ENCODE measurements at places on chromosomes 16 and 17.
A peak's percentile ranks its signal among the peaks of the same experiment; 100 is the strongest.

GRCh38 chr17:35433075-35433894, 985 bp upstream of the SLFN12 start:
- no peak for DNase-seq
- peak overlapping the region; percentile 92 for H3K27ac ChIP-seq
- H3K4me1 ChIP-seq = peaks cover 31% of the 10 kb centered on the region
- H3K27me3 ChIP-seq = no peaks in the 10 kb centered on the region

- H3K27ac ChIP-seq = no peak overlapping the region
- no peaks in the 10 kb centered on the region for H3K27me3 ChIP-seq
- H3K4me3 ChIP-seq = no peak overlapping the region
- H3K4me1 ChIP-seq = peaks cover 16% of the 10 kb centered on the region
- H3K36me3 ChIP-seq = no peaks in the 10 kb centered on the region
These were observed 31.2 kb upstream of the HAPSTR1 start for GRCh38 chr16:9060225-9060624.

GRCh38 chr16:88695753-88696152, 9.4 kb upstream of the SNAI3 start:
- no peak overlapping the region for H3K27ac ChIP-seq
- H3K4me1 ChIP-seq = peaks cover 48% of the 10 kb centered on the region
- H3K4me3 ChIP-seq = no peak overlapping the region
- no peak for DNase-seq
- H3K36me3 ChIP-seq = peaks cover 29% of the 10 kb centered on the region
- no peaks in the 10 kb centered on the region for H3K27me3 ChIP-seq

GRCh38 chr16:78972986-78973385, 627.6 kb downstream of the MAF start:
- no peaks in the 10 kb centered on the region for H3K36me3 ChIP-seq
- H3K4me1 ChIP-seq = peaks cover 2% of the 10 kb centered on the region
- peaks cover 4% of the 10 kb centered on the region for H3K27me3 ChIP-seq

DNA sequence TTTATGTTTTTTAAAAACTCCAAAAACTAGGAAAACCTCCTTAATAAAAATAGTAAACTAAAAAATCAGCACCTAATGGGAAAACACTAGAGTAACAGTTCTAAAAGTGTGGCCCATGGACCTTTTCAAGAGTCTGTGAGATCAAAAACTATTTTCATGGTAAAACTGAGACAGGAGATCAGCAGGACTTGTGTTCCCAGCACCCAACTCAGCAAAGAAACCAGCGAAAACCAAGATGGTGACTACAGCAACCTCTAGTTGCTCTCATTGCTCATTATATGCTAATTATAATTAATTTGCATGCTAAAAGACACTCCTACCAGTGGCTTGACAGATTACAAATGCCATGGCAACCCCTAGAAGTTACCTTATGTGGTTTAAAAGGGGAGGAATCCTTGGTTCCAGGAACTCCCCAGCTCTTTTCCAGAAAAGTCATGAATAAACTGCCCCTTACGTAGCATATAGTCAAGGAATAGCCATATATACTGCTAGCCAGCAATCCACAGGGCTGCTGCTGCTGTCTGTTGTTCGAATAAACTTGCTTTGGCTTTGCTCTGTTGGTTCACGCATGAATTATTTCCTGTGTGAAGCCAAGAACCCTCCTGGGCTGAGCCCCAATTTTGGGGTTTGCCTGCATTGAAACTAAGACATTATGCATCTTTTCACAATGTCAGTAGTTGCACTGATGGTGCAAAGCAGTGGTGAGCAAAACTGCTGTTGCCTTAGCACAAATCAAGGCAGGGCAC, 12.4 kb downstream of the CMTR2 start:
- DNase-seq = no peak
- H3K27me3 ChIP-seq = no peaks in the 10 kb centered on the region
- no peak overlapping the region for H3K27ac ChIP-seq
- no peak overlapping the region for H3K4me3 ChIP-seq

DNA sequence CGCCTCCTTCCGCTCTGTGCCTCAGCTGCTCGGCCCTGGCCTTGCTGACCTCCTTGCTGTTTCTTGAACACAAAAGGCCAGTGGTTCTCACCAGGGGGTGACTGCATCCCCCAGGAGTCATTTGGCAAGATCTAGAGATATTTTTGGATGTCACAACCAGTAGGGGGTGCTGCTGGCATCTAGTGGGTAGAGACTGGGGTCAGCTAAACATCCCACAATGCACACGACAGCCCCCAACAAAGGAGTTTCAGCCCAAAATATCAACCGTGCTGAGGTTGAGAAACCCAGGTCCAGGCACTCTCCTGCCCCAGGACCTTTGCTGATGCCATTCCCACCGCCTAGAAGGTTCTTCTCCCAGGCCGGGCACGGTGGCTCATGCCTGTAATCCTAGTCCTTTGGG, 39.7 kb downstream of the ABCC6 start:
- no peaks in the 10 kb centered on the region for H3K4me1 ChIP-seq
- DNase-seq = no peak
- H3K27ac ChIP-seq = no peak overlapping the region
- H3K4me3 ChIP-seq = no peak overlapping the region
- peaks cover 6% of the 10 kb centered on the region for H3K27me3 ChIP-seq
- no peaks in the 10 kb centered on the region for H3K36me3 ChIP-seq

GRCh38 chr17:17711641-17712162, 30.4 kb downstream of the RAI1 start:
- no peak for DNase-seq
- H3K4me3 ChIP-seq = no peak overlapping the region
- peaks cover 3% of the 10 kb centered on the region for H3K36me3 ChIP-seq
- H3K27me3 ChIP-seq = no peaks in the 10 kb centered on the region
- H3K4me1 ChIP-seq = peaks cover 26% of the 10 kb centered on the region
- H3K27ac ChIP-seq = no peak overlapping the region
